ENCODE measurements at places on chromosomes 5 and 9.

GRCh38 chr5:102762095-102762534 is 7.0 kb downstream of the PAM start:
- DNase-seq: peak; percentile 75

GRCh38 chr5:121851643-121852574 is at the start of gene FTMT:
Gene FTMT, plus strand, starts transcription at chr5:121851882. Its CDS starts 82 bp downstream, at chr5:121851964.
- no peak for DNase-seq

GRCh38 chr9:113352411-113352810 is 3.1 kb downstream of the BSPRY start:
- DNase-seq: no peak

DNA sequence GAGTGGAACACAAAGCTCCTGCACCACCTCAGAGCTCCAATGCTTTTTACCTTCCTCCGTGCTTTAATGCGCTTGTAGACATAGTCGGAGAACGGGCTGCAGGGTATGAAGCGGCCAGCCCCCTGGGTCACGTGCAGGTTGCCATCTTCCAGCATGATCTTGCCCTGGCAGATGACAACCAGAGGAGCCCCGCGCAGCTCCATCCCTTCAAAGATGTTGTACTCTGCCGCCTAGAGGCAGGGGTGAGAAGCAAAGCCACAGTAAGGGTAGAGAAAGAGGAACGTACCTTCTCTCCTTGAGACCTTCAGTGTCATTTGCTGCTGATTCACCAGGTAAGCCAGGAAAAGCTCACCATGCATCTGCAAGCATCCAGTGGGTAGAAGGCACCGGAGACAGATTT is 112.3 kb downstream of the DPYSL3 start:
- DNase-seq: no peak

DNA sequence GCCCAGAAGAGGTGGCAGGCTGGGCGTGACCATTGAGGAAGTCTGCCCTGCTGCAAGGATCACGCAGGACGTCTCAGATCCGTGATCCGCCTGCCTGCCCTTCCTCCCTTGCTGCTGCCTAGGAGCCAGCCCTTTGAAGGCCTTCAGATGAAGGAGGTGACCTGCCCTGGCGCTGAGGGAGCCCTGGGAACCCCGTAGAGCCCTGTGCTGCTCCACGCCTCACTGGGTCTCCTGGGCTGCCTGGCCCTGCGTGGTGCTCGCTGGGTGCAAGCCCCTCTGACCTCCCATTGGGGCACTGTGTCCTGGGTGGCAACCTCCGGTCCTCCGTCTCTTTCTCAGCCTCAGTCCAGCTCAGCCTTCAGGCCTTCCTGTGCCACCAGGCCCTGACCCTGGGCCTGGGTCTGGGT is 295.3 kb upstream of the IRX4 start:
- DNase-seq: no peak

Data from activated CD4-positive, alpha-beta T cell treated with anti-CD3 and anti-CD28 coated beads, Interleukin-2, Interleukin-6, amounts not matched to agents 100 ng/mL and 50 ng/mL, durations not matched to agents 16 hours and 8 hours (primary cell).